ENCODE measurements at places on chromosomes 1 and 21.

- DNase-seq: no peak
Observed at GRCh38 chr1:76259270-76259669, 184.7 kb downstream of the ST6GALNAC3 start.

GRCh38 chr1:231032963-231033362 is 7.1 kb downstream of the FAM89A start:
- DNase-seq: no peak

DNA sequence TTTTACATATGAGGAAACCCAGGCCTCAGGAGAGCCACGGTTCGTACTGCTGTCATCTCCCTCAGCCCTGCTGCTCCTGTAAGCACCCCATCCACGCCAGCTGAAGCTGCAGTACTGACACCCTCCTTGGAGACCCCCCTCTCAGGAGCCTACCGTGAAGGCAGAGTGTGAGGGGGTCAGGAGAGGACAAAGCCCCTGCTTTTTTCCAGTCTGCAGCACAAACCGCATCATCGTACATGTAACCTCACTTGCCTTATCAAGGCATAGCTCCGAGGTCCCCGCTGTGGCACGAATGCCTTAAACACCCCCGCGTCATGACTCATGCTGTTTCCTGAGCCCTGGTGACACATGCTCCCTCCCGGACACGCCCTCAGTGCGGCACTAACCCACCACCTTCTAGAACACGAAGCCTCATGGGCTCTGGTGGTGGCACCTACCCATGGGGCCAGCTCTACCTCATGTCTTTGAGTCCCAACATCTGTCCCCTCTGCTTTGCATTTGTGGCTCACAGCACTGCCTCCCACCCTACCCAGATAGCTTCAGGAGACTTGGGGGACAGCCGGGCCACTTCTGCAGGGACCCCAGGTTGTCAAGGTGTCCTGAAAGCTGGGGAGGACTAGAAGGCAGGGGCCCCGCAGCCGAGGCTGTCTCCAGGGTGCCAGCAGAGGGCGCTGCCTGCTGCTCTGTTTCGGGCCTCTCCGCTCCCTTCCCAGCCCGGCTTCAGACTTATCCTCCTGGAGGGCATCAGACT is 4.9 kb downstream of the SH3BGRL3 start:
- DNase-seq: no peak

- DNase-seq: no peak
Observed at GRCh38 chr1:198687429-198687828, 48.6 kb downstream of the PTPRC start.

DNA sequence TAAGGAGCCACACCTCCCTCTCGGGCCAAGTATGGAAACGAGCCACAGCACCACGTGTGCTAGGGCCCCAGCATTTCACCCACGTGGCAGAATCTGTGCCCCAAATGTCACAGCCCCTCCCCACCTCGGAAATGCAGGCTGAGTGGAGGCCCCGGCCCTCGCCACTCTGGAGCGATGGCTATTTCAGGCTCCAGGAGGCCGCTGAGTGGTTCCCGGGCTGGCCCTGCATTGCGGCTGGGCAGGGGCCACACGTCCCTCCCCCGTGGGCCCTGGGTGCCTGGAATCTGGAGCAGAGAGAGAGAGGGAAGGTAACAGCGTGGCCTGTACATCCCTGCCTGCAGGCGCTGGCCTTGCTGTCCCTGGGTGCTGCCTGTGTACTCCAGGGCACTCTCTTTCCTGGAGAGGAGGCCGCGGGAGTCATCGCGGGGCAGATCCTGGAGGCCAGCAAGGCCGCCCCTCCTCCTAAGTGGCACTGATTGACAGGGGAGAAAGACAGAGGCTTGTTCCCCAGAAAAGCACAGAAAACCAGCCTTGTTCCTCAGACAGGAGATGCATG is 68.0 kb upstream of the TRAPPC10 start:
- DNase-seq: no peak

- no peak for DNase-seq
Observed at GRCh38 chr1:43448955-43449707, 4.6 kb downstream of the HYI start.

DNA sequence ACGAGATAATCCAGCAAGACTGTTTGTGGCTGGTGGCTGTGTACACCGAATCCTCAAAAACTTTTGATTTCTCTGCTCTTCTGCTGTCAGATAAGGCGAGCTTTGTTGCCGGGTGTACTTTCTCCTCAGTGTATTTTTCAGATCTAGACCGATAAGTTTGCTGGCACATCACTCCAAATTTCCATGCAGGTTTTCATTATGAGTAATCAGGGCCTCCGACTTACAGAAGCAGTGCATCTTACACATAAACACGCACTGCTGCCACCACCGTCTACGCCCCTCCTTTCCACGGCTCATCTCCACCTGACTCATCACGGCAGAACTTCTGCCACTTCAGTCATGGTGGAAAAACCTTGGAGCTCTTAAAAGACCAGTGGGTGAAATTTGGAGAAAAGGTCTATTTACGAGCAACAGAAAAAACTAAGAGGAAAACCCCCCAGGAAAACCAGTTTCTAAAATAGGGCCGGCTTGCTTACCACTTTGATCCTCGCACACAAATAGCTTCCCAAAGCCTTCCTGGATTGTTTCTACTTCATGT is 7.7 kb downstream of the ZBTB21 start:
- no peak for DNase-seq

- DNase-seq: no peak
Observed at GRCh38 chr1:41444785-41445184, 39.7 kb downstream of the EDN2 start.

- no peak for DNase-seq
Observed at GRCh38 chr1:234114648-234115307, 210.3 kb downstream of the SLC35F3 start.

- DNase-seq: no peak
Observed at GRCh38 chr1:6440198-6441126, 15.9 kb downstream of the ESPN start.

- DNase-seq: no peak
Observed at GRCh38 chr1:112646225-112646624, 26.6 kb downstream of the CAPZA1 start.

DNA sequence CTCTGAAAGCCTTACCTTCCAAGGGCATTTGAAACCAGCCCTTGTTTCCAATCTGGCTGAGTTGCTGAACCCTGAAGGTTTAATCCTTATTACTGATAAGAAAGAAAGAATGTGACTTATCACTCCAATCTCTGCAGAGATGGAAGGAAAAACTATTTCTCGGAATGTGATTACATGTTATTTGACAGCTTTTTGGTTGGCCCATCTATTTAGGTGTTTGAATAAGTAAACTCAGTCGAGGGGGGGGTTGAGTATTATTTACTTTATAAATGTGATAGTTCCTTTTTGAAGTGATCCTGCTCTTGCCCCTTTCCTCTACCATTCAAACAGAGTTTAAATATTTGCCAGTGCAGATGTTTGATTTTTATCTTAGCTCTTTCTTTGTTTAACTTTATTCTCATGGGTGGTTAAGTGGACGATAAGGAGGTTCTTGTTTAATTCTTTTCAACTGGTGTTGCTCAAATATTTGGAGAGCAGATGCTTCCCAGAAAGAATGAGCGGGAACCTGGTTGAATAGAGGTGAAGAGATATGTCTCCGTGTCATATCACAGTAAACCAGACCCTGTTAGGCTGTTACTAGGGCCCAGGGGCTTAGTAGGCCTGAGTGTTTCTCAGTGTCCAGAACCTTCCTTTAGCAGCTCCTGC is 126.1 kb downstream of the CACHD1 start:
- DNase-seq: no peak

DNA sequence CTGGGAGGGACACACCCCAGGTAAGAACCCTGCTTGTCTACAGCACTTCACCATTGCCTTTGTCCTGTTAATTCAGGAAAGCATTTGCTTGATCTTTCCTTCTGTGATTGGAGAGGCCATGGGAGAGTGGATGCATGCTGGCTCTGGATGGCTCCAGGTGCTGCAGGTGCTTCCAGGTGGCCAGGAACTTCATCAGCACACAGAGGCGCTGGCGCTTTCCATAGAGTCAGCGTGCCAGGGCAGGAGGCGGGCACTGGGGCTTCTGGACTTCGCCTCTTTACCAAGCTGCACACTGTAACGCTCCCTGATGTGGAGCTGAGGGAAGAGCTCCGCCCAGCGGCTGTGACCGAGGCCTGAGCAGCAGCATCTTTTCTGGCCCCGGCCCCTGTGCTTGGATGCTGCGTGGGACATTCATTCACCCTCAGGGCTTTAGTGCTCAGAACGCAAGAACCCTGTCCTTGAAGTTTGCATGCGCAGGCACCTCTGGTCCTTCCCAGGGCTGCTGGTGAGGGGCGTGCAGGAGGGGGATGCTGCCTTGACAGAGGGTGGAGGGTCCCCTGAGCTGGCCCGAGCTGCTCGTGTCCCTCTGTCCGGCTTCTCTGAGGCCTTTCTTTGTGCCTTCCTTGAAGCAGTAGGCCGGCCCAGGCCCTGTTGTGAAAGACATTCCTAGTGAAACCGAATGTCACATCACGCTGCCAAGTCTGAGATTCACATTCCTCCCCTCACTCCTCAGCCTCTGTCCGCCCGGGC is 1.6 kb upstream of the MX2 start:
- no peak for DNase-seq

- DNase-seq: no peak
Observed at GRCh38 chr1:55280731-55281130, 65.6 kb upstream of the USP24 start.
